ENCODE measurements at places on chromosomes 1 and 21.

GRCh38 chr1:171550050-171550449 lies 64.7 kb downstream of the PRRC2C start:
- no peak for DNase-seq

- no peak for DNase-seq
Measured at GRCh38 chr1:55034476-55035133, 4.7 kb upstream of the PCSK9 start.

DNA sequence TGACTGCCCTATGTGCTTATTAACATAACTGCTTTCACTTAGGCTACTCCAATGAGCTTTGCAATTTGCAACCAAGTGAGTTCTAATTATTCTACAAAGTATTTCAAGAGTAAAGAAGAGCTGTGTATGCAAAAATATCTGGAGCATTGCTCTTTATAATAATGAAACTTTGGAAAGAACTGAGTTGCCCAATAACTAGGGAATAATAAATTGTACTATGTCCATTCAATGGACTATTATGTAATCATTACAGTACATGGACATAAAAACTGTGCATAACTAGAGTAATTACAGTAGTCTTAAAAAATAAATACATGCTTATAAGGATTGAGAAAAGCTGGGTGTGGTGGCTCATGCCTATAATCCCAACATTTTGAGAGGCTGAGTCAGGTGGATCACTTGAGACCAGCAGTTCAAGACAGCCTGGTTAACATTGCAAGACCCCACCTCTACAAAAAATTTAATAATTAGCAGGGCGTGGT lies 70.3 kb upstream of the JAK1 start:
- DNase-seq, result no peak

- peak; percentile 74 for DNase-seq
Measured at GRCh38 chr1:157154940-157155514, 16.8 kb upstream of the ETV3 start.

- no peak for DNase-seq
Measured at GRCh38 chr1:60151311-60151710, 77.7 kb upstream of the C1orf87 start.

- DNase-seq, result no peak
Measured at GRCh38 chr1:29746076-29746665, 509.8 kb downstream of the PTPRU start.

All from hematopoietic multipotent progenitor cell treated with erythropoietin and hydrocortisone succinate and interleukin-3 and kit ligand, for 15 days (in vitro differentiated cells).